ENCODE measurements at places on chromosomes 6 and 20. TPM values are rescaled to one million over a fixed set of nuclear protein-coding genes. Genes with fewer than 3 reads are reported as not detected.

Gene WFDC12
- total RNA-seq: not detected

Gene MCHR2
- not detected for total RNA-seq

Gene KIF6
- 1.3 TPM for total RNA-seq

Gene POU3F2
- total RNA-seq: not detected

Gene KIFC1
- 20.3 TPM for total RNA-seq

Gene HEY2
- total RNA-seq: not detected

Gene BPIFB1
- not detected for total RNA-seq

Gene WTAP
- total RNA-seq: 116 TPM

Gene HLA-G
- not detected for total RNA-seq

Gene GLP1R
- total RNA-seq: not detected

Gene SLC22A3
- 0.20 TPM for total RNA-seq

Gene PLEKHG1
- total RNA-seq: 16.8 TPM

Gene DLK2
- 30.2 TPM for total RNA-seq

Gene GSTA3
- not detected for total RNA-seq

Gene TSBP1
- total RNA-seq: not detected

Gene C6orf118
- not detected for total RNA-seq

Gene SLC26A8
- not detected for total RNA-seq

All from MCF 10A (cell line).